ENCODE measurements at places on chromosomes 12 and 14.

GRCh38 chr12:72453550-72453949 lies 181.4 kb downstream of the TRHDE start:
- no peak for DNase-seq

DNA sequence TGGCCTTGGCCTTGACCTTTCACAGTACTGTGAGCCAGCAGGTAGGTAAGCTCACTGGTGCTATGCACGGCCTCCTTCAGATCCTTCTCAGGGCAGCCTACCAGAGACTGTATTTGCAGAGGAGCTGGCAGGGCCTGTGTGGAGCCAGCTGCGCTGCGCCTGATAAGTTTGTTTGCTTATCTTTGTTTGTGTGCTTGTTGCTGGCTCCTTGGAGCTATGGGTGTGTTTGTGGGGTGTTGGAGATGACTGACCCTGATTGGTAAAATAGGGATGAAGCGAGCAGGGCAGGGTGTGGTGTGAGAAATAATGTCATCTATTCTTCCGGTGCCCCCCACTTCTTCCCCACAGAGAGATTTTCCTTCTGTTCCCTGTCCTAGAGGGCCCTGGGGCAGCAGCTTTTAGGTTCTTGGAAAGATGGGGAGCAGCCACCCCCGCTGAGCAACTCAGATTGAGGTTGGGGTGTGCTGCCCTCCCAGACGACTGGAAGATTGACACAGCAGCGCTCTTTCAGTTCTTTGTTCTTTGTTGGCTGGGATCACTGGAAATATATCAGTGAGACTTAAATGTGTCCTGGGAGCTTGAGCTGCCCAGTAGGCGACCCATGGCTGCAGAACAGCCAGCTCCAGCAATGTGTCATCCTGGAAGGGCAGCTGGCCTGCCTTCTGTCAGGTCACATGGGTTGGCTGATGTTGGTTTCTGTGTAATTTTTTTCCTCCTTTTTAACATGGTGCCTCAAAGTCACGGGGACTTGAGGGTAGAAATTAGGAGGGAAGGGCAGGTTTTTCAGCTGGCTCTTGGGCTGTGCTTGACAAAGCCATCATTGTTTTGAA lies 19.6 kb downstream of the MLXIP start:
- DNase-seq: no peak

DNA sequence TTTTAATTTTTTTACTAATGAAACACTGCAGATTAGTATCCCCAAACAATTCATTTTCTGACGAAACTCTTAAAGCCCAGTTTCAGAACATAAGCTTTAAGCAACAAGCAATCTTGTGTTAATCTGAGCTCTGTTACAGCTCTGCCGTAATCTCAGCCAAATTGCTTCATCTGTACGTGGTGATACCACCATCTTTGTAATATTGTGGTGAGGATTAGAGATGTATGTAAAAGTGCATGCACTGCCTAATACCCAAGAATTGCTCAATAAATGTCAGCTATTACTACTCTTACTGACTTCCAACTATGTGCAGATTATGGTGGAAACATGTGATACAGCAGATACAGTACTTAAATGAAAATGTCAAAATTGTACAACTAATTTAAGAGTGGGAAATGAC lies 1.8 kb downstream of the AKAP5 start:
- DNase-seq: no peak

DNA sequence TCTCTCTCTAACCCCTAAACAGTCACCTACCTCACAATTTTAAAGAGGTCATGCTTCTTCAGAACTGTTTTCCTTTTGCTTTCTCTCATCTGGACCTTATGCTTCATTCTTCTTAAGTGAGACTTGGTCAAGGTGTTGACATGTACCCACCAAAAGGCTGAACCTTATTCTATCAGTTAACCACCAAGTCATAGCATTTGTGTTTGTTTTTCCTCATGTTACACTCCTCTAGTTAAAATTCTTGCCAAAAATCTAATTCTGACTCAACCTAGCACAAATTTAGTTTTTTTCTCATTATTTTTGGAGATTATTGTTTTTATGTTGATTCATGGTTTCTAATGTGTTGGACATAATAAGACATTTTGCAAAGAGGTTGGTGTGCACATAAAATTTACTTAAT lies 578.6 kb downstream of the SLC16A7 start:
- DNase-seq: no peak

- no peak for DNase-seq
Measured at GRCh38 chr14:38743966-38744584, 359.0 kb downstream of the SEC23A start.

- DNase-seq: no peak
Measured at GRCh38 chr14:24070285-24071143, 848 bp upstream of the CPNE6 start.

- no peak for DNase-seq
Measured at GRCh38 chr12:93163260-93164036, 214.3 kb upstream of the NUDT4 start.

DNA sequence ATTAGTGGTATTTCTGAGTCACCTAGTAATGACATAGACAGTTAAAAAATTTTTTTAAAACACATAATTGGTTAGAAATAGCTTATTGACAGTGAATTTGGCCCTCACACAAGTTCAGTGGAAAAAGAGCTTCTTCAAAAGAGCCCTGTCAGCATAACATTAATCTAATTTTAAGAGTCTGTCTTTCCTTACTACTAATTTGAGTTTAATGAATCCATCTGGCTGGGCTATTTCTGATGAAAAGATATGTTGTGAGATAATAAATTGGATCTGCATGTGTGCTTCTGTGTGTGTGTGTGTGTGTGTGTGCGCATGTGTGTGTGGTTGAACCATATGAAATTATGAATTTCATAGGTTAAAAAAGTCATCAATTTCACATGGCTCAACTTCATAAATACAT lies 1045.2 kb downstream of the FLRT2 start:
- DNase-seq: no peak

- no peak for DNase-seq
Measured at GRCh38 chr14:103613517-103613916, 15.5 kb upstream of the KLC1 start.

GRCh38 chr12:92539110-92539749 lies 163.6 kb upstream of the PLEKHG7 start:
- peak; percentile 81 for DNase-seq

DNA sequence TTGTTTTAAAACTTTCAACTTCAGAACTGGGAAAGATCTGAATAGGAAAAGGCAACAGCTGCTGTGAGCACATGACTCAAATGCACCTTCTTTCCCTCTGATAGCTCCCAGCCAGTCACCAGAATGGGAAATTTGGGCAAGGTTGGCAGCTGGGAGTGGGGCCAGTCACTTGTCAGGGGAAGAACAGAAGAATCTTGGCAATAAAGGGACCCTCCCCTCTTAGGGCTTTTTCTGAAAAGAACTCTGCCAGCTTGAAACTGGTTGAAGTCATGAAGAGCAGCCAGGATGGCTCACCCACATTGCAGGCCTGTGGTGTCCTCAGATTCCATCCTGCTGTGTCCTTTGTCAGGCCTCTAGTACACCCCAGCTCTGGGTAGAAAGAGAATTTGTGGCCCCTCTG lies 10.3 kb upstream of the RIC8B start:
- DNase-seq: no peak

DNA sequence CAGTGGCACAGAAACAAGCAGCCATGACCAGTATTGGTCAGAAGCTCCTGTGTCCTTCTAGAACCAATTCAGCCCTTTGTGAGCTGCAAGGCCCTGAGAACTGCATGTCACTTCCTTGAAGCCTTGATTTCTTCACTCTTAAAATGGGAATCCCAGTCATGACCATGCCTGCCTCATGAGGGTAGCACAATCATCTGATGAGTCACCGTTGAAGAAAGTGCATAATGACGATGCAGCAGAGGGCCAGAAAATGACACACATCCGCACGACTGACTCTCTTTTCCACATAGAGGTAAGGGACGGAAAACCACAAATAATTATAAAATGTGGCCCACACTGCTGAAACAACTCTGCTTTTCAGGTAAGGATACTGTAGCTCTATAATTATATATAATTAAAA lies 777.4 kb downstream of the BCL11B start:
- DNase-seq: no peak

- DNase-seq: no peak
Measured at GRCh38 chr12:123907726-123908476, 64.7 kb downstream of the CCDC92 start.

- peak; percentile 12 for DNase-seq
Measured at GRCh38 chr14:30751646-30752416, 122.5 kb upstream of the COCH start.

DNA sequence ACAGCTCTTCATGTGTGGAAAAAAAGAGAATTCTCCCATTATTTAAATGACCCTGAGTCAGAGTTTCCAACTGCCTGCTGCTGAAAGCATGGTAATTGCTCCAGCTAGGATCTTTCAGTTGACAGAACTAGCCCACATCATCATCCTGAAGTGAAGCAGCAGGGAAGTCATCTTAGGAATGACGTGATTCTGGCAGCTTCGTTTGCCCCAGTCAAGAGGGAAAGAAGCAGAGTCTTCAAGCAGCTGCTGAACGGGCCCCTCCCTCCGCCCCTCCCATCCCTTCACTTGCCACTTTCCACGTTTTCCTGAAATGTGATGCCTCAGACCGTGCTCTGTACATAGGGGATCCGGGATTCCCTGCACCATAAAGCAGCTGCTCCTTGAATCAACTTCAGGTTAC lies 455.0 kb upstream of the TMEM132C start:
- DNase-seq: no peak

DNA sequence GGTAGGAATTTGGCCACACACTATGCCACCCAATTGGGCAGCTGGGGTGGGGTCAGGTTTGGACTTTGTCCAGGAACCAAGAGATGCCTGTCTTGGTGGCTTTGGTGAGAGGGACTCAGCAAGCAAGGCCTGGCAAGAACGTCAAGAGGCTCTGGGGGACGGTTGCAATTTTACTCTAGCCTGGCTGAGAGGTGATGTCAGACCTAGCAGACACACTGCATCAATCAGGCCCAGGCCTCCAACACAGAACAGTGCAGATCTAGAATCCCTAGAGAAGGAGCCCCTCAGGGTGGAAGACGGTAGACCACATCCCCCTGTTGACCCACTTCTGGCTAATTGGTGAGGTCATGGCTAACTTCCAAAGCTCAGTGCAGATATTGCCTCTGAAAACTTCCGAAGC lies 1.6 kb upstream of the UNC119B start:
- no peak for DNase-seq

DNA sequence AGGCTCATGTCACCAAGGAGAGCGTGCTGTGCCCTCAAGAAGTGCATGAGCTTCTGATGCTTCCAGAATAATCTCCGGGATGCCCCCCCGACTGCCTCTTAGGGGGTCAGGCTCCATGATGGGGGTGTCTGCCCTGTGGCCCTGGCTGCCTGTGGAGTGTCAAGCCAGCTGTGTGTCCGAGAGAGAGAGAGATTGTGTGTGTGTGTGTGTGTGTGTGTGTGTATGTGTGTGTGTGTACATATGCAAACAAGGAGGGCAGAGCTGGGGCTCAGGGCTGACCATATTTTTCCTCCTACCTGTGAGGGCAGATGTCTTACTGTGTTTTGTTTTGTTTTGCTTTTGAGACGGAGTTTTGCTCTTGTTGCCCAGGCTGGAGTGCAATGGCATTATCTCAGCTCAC lies 5.6 kb upstream of the ALDH2 start:
- DNase-seq: no peak

DNA sequence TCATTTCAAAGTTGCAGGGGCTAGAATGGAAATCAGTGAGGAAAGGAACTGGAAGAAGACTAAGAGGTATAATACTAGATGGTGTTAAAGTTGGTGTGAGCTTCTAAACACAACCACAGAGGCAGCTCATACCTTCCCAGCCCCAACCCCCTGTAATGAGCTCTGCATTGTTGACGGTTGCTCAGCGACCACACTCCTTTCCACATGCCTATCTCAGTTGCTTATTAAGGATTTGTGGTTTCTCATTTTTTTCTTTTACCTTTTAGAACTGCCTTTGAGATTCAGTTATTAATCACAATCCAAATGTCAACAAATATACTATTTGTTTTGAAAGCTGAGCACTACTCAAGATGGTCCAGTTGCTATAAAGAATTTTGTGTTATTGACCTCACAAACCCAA lies 62.1 kb upstream of the KIF21A start:
- no peak for DNase-seq

GRCh38 chr12:93025145-93026103 lies 96.3 kb upstream of the EEA1 start:
- DNase-seq: no peak

GRCh38 chr12:120941412-120941811 lies 36.9 kb upstream of the HNF1A start:
- DNase-seq: no peak

GRCh38 chr12:12872934-12873275 lies 18.5 kb upstream of the GPRC5A start:
- DNase-seq: no peak

DNA sequence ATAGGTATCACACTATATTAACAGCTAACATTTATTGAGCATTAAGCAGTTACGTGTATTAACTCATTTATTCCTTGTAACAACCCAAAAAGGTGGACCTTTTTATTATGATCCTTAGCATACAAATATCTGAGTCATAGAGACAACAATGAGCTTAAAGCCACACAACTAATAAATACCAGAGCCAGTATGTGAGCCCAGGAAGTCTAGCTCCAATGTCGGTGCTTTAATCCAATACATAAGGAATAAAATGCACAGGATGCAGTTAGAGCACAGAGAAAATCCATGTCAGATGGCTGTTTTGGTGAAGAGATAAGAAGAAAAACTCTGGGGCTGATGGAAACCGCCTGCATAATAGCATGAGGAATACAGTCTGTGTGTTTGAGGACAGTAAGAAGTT lies 888.6 kb downstream of the TMTC2 start:
- no peak for DNase-seq

DNA sequence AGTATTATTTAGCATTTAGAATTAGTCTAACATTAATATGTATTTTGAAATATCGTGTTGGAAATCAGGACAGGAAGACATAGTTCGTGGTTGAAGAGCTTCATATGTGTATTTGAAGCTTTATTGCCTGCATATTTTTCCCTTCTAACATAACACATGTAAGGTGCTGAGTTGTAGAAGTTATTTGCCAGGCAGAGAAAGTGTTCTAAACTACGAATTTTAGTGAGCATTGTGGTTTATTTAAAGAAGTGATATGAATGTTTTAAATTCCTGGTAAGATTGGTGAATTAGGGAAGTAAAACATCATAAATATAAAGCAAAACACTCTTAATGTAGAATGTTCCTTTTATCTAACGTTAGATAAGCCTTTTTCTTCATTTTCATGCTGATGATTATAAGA lies 2.5 kb downstream of the RASSF3 start:
- DNase-seq: no peak

DNA sequence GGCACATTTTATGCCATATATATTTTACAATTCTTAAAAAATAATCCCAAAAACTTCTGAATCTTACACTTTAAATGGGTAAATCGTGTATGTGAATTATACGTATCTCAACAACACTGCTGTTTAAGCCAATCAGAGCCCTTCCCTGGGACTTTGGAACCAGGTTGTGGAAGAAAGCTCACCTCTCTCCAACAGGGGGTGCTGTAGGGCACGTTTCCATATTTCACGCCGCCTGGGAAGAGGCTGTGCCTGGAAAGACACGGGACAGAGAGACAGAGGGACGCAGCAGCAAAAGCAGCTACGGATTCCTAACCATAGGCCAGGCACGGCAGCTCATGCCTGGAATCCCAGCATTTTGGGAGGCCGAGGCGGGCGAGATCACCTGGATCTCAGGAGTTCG lies 29.4 kb upstream of the FBRSL1 start:
- DNase-seq: peak; percentile 35

- no peak for DNase-seq
Measured at GRCh38 chr12:49548822-49549648, 10.2 kb downstream of the KCNH3 start.

- DNase-seq: no peak
Measured at GRCh38 chr12:113297214-113297587, 37.7 kb downstream of the SLC8B1 start.

- no peak for DNase-seq
Measured at GRCh38 chr14:25622763-25623162, 572.8 kb upstream of the STXBP6 start.
